ENCODE measurements at places on chromosomes 2 and 18.

DNA sequence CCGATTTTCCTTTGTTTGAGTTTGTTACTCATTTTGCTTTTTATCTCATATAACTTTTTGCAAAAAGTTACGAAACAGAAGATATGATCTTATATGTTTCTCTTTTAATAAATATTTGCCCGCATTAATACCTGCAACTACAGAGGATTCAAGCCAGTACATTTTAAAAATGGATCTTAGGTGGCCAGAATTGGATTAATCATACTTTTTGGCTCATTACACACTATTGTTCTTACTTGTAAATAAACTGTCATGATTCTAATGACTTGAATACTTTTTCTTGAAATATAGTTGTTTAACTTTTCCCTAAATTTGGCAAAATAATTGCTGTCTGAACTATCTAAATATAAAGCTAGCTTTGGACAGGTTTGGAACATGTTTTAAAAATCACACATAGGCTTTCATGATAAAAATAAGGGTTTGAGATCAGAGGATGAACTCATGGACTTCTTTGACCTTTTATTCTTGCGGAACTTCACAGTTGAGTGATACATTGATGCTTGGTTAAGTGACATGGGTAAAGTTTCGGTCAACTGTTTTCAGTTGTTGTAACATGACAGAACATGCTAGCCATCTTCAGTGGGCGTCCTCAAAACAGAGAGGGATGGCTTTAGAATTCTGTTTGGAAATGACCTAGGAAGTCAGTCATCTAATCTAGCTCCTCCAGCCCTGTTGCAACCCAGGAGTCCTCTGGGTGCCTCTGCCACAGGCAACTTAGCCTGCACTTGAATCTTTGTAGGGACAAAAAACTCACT, 44.5 kb downstream of the LTBP1 start:
- no peak for DNase-seq

- no peak for DNase-seq
Measured at GRCh38 chr2:13508671-13509070, 791.9 kb downstream of the TRIB2 start.

- DNase-seq, result no peak
Measured at GRCh38 chr18:58116818-58117217, 72.8 kb downstream of the NEDD4L start.

DNA sequence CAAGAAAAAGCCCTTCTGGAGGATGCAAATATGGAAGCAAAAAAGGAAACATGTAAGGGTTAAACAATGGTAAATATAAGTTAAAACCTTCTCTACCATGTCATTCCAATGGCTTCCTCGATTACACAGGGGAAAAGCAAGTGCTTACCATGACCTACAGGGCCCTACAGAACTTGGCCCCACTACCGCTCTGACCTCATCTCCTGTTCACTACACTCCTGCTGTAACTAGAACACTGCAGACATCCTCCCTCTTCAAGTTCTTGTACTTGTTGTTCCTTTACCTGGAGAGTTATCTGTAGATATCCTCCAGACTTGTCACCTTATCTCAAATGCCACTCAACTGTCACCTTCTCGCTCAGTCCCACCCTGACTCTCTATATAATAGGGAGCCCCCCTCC, 194.6 kb downstream of the L3MBTL4 start:
- DNase-seq, result no peak

DNA sequence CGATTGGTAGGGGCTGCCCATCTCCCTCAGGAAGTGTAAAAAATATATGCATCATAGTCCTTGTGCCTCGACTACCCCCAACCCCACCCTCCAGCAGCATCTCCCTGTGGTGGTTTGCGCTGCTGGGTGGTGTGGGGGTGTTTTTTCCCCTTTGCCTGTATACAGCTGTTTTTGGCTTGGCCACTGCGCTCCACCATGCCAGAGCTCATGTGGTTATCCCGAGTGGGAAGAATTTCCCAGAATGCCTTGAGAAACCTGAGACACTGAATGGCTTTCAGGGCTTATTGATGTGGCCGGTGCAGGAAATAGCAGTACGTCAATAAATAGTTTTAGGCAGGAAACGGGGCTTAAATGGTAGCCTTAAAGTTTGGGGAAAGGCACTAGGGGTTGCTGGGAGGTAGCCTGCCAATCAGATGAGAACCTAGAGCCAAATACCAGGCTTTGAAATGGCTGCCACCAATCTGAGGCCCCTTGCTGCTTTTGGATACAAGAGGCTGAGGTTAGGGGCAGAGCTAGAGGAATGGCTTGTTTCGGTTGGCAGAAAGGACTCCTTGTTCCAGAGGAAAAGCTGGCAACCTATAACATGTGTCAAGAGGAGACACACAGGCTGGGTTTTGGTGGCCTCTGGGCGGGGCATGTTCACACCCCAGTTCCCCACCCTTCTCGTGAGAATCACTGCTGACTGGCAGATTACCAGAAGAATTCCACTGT, 144.1 kb downstream of the SMAD7 start:
- peak; percentile 2 for DNase-seq

DNA sequence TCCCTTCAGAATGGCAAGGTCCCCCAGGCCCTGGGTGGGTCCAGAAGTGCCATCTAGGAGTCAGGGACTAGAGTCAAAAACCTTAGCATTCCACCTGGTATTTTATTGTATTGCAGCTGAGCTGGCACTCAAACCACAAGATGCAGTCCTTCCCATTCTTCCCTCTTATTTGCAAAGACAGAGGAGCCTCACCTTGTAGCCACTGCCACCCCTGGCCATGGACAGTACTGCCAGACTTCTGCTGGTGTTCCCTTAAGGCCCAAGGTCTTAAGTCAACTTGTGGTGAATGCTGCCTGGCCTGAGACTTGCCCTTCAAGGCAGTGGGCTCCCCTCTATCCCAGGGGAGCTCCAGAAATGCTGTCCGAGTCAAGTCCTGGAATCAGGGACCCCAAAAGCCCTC, 6.9 kb downstream of the UGT1A10 start:
- DNase-seq, result no peak

DNA sequence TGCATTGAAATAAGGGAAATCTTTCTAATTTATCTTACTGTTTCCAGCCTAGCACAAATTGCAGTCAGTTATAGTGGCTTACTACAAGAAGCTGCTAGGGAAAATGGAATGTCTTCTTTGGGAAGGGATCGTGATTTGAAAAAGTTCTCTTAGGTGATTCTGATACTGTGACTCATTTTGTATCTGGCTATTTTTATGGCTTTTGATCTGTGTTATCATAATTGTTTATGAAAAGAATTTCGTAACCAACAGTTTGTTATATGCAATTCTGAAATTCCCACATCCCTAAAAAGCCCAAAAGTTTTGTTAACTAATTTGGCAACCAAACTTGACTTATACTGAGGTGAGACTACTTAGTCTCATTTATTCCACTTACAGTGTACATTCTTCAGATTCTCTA, 12.4 kb downstream of the PTPN4 start:
- DNase-seq, result no peak

DNA sequence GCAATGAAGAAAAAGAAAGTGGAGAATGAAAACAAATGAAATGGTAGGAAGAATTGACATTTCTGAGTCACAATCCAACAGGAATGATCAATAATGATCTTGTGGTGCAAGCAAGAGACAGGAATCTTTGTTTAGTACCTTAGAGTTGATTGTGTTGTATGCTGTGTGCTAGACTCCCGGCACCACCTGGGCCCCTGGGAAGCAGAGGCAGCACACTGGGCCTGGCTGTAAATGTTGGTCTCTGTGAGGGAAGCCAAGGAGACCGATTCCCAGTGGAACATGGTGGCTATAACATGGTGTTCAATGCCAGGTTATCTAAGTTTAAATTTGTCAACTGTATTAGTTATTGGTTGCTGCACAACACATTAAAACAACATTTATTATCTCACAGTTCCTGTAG, 9.8 kb upstream of the CWC22 start:
- no peak for DNase-seq

- DNase-seq, result no peak
Measured at GRCh38 chr2:201496785-201497184, 45.2 kb downstream of the STRADB start.

- DNase-seq, result no peak
Measured at GRCh38 chr2:16021611-16022363, 81.4 kb downstream of the MYCN start.
